Fibroblast of skin of back (primary cell): ENCODE measurements at places on chromosomes 16 and 17.

DNA sequence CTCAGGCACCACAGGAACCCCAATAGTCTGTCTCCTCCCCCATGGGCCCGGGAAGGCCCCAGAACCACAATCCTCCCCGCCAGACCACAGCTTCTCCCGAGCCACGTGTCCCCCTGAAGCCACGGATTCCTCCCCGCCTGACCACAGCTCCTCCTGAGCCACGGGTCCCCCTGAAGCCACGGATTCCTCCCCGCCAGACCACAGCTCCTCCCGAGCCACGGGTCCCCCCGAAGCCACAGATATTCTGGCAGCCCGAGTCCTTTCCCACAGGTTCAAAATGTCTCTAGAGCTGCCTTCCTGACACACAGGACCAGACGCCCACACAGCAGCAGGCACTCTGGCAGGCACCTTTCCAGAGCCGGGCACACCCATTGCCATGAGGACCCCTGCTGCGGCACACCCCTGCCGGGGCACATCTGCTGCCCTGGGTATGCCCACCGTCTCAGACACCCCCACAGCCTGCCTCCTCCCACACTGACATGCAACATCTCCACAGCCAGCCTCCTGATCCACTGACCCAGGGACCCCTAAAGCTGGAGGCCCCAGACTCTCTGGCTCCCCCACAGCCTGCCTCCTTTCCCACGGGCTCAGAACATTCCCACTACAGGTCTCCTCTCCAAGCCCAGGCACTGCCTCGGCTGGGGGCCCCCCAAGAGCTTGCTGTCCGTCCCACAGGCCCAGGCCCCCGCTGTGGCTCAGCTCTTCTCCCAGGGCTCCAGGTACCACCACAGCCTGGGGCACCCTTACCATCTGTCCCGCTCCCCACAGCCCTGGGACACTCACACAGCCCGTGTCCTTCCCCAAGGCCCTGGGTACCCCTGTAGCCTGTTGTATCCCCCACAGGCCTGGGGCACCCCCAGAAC is 2.2 kb downstream of the KIAA0753 start:
- no peak for DNase-seq

DNA sequence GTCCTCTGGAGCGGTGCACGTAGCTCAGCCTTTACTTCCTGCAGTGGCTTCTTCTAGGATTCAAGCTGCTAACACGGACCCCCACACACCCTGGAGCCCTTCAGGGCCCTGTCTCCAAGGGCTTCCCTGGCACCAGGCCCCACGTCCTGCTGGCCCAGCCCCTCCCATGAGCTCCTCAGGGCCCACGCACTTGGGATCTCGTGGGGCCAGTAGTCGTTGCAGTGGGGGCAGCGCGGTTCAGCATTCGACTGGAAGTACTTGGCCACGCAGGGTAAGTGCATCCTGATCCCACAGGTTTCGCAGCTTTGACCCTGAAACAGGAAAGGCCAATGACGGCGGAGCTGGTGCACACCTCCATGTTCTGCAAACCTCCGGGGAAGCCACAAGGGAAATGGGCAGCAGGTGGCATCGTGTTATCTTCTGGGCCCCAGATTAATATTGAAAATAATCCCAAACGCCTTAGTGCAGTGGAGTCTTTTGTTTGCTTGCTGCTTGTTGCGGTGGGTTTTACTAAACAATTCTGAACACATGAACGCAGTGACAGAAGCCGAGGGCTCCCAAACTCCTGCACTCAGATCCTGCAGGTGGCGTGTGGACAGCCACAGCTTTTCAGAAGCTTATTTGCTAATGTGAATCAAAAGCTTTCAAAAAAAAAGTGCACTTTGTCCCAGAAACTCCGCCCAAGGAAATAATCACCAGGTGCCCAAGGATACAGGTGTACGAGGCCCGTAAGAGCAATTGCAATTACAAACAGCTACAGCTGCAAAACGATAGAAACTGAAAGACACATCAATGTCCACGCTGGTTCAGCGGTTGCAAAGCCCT is 22.4 kb downstream of the KDM8 start:
- no peak for DNase-seq

- DNase-seq, result no peak
Measured at GRCh38 chr16:30757316-30757715, 4.5 kb downstream of the CFAP119 start.

DNA sequence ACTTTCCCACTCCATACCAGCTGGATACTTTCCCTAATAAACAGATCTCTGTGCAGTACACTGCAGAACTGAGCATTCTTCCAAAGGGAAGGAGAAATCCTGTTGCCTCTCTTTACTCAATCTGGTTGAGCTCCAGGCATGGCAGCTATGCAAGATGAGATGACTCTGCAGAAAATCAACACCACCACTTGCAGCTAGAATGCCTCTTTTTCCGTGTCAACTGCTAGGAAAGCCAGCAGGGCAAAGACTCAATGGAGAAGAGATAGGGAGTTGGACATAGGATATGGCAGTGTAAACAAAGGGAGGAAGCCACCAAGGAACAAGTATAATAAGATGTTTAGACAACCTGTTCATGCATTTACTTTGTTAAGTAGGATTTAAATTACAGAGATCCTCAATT is 40.4 kb upstream of the CORO6 start:
- peak; percentile 51 for DNase-seq

DNA sequence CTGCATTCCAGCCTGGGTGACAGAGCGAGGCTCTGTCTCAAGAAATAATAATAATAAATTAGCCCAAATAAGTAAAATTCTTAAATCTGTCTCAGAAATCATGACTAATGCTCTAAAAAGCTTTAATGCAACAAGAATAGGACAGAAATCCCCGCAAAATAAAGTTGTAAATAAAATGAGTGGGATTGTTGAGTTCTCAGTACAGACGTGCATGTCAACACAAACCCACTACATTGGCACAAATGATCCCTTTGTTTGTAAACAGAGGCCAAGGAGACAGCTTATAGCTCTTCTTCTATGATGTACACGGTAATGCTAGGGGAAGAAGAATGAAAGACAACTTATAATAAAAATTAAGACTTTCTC is 6.0 kb downstream of the STAT5B start:
- DNase-seq, result peak; percentile 66

DNA sequence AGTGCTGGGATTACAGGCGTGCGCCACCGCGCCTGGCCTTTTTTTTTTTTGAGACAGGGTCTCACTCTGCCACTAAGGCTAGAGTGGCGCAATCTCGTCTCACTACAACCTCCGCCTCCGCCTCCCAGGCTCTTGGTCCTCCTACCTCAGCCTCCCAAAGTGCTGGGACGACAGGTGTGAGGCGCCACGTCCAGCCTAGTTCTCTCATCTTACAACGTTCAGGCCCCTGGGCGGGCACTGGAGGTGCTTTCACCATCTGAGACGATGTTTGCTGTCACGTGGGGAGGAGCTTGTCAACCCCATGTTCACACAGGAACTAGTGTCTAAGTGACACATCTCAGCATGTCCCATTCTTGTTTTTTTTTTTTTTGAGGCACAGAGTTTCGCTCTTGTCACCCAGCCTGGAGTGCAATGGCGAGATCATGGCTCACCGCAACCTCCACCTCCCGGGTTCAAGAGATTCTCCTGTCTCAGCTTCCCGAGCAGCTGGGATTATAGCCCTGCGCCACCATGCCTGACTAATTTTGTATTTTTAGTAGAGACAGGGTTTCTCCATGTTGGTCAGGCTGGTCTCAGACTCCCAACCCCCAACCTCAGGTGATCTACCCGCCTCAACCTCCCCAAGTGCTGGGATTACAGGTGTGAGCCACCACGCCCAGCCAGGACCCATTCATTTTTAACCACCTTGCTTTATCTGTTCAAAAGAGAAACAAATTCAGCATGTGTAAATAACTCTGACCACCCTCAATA is 5.2 kb upstream of the FANCA start:
- DNase-seq, result no peak

DNA sequence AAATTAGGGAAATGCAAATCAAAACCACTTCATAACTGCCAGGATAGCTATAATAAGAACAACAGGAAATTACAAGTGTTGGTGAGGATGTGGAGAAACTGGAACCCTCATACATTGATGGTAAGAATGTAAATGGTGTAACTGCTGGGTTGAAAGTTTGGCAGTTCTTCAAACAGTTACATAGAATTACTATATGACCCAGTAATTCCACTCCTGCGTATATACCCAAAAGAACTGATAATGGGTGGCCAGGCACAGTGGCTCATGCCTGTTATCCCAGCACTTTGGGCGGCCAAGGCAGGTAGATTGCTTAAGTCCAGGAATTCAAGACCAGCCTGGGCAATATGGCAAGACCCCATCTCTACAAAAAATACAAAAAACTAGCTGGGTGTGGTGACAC is 4.5 kb upstream of the CMTM4 start:
- DNase-seq, result no peak

DNA sequence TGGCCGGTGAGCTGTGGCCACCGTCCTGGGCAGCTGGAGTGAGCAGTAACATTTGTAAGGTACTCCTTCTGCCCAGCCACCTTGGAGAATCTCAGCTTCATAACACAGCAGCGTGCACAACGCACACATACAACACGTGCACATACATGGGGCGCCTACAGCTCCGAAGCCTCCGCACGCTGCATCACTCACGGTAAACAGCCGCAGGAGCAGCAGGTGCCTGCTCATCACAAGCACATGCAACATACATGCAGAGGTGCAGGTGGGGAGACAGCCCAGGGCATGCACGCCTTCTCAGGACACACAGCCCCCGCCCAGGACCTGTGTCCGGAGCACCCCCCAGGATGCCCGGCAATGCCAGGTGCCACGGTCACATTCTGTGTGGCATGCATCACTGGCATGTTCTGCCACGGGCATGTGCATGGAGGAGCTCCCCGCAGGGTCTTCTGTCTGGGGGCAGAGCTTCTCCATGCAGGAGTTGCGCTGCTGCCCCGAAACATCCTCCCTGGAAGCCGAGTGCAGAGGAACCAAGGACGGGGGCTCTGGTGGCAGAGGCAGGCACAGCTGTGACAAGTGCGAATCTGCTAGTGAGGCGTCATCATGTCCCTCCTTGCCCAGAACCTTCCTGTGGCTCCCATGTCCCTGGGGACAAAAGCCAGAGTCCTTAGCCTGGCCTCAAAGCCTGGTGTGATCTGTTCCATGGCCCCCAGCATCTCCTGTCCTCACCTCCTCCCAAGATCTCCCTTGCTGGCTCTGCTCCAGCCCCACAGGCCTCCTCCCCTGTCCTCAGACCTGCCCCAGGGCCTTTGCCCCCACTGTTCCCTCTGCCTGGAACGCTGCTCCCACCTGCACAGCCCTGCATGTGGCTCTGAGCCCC is 184.0 kb upstream of the GSE1 start:
- no peak for DNase-seq

GRCh38 chr17:34435182-34435928 is 72.3 kb upstream of the CCL1 start:
- DNase-seq, result no peak

DNA sequence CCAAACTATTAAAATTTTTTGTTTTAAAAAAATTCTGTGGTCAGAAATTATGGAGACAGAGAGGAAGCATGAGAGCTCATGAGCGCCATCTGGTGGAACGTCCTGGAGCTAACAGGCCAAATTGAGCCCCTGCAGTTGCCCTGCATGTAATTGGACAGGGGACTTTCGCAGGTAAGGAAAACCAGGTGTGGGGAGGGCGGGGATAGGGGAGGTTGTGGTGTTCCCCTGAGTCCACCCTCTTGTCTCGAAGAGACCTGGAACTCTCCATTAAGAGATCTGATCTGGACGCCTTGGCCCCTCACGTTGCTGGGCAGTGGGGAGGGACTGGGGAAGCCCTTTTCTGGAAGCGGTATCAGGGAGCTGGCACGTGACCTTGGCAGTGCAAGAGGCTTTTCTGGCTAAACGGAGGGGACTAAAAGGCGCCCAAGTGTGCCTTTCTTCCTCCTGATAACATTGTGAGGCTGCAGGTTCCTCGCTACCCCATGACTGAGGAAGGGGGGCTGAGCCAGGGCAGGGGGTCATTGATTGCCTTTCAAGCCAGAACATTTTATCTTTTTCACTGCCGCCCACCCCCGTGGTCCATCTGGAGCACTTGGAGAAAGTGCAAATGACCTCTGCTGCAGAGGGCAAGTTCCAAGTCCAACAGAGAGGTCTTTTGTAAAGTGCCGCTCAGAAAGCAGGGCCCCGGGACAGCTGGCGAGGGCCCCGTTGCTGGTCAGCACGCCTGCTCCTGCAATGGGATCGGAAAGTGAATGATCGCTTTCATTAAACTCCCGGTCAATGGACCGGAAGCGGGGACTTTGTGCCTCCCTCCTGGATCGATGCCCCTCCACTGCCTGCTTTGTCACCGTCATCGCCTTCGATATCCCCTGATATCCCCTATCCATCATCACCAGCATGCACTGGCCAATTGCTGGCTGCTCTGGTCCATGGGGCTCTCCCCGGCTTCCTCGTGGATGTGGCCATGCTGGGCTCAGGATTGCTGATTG is 18.4 kb downstream of the PDILT start:
- peak; percentile 39 for DNase-seq

GRCh38 chr17:19755392-19755791 is 7.3 kb upstream of the ALDH3A1 start:
- DNase-seq, result no peak

- DNase-seq, result no peak
Measured at GRCh38 chr17:81457401-81457800, 55.2 kb downstream of the ACTG1 start.

DNA sequence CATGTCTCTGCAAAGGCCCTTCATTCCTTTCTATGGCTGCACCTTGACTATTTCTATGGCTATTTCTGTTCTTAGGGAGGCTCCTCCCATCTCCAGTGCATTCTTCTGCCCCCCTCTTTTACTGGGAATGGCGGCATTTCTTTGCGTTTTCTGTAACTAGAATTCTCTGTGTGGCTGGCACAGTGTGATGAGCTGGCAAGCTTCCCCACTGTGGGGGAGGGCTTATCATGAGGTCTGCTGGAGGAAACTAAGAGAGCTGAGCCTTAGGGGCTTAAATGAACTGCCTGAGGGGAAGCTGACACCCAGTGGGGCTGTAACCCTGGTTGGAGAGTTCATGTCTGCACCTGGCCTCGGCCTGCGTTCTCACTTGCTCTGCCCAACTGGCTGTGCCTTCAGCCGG is 1.5 kb upstream of the CARD14 start:
- DNase-seq, result peak; percentile 45

GRCh38 chr17:7476494-7476893 is 2.9 kb downstream of the ZBTB4 start:
- DNase-seq, result peak; percentile 36

- no peak for DNase-seq
Measured at GRCh38 chr17:81491761-81492160, 20.8 kb downstream of the ACTG1 start.

DNA sequence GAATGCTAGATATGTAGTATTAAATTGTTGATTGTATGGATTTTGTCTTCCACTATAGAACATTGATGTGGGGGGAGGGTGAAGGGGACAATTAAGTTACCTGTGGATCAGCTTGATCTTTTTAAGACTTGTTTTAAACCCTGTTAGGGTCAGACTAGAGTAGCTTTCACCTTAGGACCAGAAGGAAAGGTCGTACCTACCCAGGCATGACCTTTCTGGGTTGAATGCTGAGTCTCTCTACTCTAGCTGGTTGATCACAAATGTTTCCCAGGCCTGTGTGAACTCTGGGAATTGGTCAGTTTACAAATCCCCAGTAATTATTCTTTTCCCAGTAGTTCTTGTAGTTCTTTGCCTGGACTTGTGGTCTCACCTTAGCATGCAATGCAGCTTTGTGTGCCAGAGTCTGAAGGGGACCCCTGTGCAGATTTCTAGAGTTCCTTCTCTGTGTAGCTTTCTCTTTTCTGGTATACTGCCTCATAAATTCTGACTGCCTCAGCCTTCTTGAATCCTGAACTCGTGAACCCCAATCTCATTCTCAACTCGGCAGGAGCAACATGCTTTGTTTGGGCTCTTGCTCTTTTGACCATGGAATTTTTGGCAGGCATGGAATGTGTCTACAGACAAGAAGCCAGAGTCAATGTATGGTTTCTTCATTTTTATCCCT is 54.1 kb downstream of the VMP1 start:
- DNase-seq, result peak; percentile 98

GRCh38 chr16:52799149-52799548 is 252.2 kb upstream of the TOX3 start:
- no peak for DNase-seq
